C1 segment of cervical spinal cord (tissue), 14 donors: ENCODE measurements at places on chromosomes 3 and 15.

DNA sequence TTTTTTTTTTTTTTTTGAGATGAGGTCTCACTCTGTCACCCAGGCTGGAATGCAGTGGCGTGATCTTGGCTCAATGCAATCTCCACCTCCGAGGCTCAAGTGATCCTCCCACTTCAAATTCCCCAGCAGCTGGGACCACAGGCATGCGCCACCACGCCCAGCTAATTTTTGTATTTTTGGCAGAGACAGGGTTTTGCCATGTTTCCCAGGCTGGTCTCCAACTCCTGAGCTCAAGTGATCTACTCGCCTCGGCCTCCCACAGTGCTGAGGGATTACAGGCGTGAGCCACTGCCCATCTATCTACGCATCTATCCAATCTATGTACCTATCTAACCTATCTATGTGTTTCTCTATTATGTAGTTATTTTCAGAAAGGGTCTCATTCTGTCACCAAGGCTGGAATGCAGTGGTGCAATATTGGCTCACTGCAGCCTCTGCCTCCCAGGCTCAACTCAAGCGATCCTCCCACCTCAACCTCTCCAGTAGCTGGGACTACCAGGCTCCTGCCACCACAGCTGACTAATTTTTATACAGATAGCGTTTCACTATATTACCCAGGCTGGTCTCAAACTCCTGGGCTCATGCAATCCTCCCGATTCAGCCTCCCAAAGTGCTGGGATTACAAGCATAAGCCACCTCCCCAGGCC is 20.2 kb upstream of the GPX1 start:
- DNase-seq: no peak

- DNase-seq: no peak
These were observed 12.8 kb upstream of the ACAN start for GRCh38 chr15:88790486-88790885.

DNA sequence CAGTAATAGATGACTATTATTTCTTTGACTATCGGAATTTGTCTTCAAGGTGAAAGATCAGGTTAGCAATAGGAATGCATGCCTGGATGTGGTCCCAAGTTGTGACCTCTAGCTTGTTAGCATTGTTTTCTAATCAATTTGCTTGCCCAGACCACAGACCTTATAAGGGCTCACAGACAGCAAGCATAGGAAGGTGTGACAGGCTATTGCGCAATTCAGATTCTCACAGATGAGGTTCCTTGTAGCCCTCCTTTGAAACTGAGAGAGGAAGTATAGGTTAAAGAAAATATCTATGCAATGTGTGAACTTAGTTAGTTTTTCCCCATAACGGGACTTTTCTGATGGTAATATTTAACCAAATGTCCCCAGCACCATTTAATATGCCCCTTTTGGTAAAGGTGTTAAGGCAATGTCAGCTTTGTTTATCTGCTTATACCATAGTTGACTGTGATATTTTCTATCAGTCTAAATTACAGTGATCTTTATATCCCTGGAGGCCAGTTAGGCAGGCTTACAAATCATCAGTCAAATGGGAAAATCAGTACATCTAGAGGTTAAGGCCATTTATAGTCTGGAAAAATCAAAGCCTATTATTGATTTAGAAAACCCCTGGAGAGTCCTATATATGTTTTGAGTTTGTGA is 168.1 kb upstream of the MBNL1 start:
- DNase-seq: no peak

GRCh38 chr3:64377942-64378341 is 152.7 kb upstream of the PRICKLE2 start:
- no peak for DNase-seq

DNA sequence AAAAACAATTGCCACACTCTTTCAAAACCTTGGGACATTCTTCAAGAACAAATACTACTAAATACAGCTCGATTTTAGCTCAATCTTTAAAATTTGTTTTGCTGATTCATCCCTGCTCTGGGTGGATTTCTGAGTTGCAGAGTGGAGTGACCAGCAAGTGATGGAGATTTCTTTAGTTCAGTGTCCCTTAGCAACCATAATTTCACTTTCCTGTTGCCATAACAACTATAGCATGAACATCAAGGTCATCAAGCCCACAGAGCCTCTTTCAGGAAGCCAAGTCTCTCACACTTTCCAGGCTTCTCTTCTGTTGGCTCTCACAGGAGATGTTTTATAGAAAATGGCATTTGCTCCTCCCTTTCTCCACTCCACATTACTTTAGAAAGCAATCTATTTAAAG is 597.2 kb upstream of the ADAMTS9 start:
- no peak for DNase-seq

GRCh38 chr3:50559702-50560101 is 7.8 kb downstream of the C3orf18 start:
- DNase-seq: no peak

- no peak for DNase-seq
These were observed 74.4 kb downstream of the DLG1 start for GRCh38 chr3:197224034-197224444.

GRCh38 chr3:137264071-137264820 is 306.5 kb downstream of the IL20RB start:
- no peak for DNase-seq

DNA sequence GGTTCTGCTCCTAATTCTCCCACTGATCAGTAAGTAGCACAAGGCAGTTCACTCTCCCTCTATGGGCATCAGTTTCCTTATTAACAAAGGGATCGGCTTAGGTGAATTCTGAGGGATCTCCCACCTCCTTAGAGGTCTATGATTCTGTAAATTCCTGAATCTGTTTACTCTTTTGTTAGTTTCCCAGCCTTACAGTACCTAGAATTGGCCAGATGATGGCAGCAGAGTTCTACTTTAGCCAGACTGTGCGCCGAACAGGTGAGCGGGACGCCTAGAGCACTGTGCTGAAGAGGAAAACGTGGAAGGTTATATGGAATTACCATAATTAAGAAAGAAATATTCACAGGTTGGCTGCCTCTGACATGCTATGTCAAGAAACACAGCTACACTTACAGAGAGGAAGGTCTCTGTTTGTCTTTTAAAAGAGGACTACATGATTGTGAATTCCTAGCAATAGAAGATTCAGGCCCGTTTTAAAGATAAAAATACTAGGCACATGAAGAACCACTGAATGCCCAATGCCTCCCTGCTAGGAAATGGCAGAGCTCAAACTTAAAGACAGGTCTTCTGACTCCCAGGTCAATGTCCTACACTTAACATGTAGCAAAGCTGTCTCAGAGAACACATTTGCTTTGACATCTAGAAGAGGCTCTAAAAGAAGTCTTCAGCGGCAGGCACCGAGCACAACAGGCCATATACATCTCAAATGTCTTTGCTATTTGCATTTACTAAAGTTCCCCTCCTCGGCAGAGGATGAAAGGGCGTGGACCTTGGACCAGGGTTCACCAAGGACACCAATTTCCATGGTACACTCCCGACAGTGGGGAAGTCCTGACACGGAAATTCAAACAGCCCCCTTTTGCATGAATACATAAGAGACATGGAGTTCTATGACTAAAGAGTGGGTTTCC is 259.9 kb downstream of the FGF12 start:
- no peak for DNase-seq

DNA sequence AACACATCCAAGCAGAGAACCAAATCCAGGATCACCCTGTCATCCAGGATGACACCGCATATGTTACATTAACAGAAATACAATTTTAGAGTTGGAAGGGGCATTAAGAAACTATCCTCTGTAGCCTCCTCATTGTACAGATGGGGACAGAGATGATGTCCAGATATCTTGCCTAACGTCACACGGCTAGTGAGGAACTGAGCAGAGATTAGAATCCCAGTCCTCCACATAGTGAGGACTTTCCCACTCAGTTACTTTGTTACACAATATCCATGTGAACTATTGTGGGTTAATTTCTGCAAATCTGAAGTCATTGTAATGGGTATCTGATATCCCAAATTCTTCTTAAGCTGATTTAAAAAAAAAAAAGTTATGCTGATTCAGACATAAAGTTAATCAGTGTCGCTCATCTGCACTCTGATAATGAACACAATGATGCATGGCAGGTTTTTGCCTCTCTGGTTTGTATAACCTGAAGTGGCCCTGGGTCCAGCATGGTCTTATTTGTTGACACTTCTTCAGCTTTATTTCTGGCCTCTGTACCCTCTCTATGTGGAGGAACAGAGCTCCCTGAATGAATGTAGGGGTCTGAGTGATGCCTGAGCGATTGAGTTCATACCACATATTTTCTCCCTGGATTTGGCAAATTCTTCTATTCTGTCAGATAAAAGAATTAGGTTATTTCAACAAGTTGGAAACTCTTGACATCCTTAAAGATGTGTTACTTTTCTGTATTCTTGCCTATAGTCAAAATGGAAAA is 76.0 kb upstream of the LIMD1 start:
- no peak for DNase-seq

GRCh38 chr3:189507856-189508255 is 123.3 kb upstream of the TP63 start:
- no peak for DNase-seq

- no peak for DNase-seq
These were observed 170.2 kb upstream of the SMAD3 start for GRCh38 chr15:66894986-66895780.

- no peak for DNase-seq
These were observed 208.9 kb upstream of the ST8SIA2 start for GRCh38 chr15:92184679-92185230.

DNA sequence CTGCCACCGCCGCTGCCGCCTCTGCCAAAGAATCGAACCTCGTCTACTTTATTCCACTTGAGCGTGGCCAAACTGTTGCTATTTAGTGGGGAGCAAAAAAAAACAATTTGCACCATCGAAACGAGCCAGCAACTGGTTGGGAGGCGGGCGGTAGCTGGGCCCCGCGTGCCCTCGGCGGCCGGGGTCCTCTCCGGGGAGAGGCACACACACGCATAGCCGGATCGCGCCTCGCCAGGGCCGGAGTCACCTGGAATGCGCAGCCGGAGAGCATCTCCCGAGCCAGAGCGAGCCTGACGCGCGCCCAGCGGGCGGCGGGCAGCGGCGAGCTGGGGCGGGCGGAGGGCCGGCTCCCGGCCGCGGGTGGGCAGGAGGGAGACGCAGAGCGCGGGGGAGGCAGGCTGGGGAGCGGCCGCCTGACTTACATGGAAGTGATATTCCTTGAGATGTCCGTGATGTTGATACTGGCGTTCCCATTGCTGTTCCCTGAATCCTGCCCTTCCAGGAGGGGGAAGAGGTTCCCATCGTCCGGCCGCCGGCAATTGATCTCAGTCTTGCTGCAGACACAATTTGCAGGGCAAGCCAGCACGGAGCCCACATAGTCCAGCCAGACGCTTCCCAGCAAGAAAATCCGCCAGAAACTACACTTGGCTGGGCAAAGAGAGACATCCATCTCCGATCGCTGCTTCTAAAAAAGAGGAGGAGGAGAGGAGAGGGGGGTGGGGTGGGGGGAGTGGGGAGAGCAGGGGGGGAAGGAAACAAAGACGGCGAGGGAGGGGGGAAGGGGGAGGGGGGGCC is 858 bp downstream of the NTRK3 start:
- no peak for DNase-seq

- DNase-seq: no peak
These were observed 562.0 kb downstream of the ROBO2 start for GRCh38 chr3:77601823-77602415.

- DNase-seq: no peak
These were observed 144.1 kb downstream of the SOX2 start for GRCh38 chr3:181855825-181856224.

DNA sequence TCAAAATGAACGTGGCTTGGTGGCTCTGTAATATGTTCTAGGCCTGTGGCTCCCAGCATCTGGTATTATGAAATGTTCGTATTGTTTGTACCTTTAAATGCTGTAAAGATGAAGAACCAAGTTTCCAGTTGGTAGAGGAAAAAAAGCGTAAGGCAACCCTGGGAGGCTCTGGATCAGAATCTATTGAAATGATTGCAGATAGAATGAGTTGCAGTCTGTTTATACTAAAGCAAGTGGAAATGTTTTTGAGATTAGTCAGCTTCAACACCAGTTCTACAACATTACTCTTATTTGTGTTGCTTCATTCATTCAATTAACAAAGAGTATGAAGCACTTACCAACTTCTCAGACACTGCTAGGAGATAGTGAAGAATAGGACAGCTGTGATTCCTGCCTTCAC is 5.3 kb downstream of the ARL6IP5 start:
- DNase-seq: no peak

DNA sequence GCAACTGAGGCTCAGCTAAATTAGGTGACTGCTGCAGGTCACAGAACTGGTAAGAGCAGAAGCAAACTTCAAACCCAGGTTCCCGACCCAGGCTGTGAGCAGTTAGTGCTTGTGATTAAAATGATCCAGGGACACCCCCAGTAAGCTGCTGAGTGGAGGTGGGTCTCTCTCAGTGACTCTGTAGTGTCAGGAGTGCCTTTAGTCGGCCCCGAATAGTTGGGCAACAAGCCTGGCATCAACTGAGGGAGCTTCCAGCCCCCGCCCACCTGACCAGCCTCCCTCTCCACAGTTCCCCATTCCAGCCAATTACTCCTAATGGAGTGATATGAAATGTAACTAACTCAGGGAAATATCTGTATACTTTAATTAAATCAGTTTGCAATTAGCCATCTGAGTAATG is 168.0 kb upstream of the SMAD3 start:
- DNase-seq: no peak

DNA sequence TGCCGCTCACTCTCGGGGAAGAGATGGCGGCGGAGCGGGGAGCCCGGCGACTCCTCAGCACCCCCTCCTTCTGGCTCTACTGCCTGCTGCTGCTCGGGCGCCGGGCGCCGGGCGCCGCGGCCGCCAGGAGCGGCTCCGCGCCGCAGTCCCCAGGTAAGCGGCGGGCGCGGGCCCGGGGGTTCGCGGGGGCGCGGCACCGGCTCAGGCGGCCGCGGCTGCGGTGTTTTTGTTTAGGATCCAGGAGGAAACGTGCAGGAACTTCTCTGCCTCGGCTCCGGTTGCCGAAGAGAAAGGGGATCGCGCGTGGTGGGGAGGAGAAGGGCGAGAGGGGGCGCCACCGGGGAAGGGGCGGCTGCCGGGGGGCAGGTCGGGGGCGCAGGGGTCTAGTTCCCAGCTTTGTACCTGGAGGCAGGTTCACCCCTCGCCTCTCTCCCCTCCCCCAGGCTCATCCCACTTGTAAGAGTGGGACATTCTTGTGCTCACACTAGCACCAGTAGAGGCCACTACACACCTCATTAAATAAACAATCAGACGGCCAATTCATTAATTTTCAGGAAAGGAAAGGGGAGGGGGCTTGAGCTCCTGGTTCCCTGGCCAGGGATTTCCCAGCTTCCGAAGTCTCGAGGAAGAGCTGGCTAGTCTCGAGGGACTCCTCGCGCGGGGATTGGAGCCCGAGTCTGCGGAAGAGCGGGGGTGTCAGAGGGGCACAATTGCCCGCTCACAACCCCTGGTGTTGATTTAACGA is 562 bp downstream of the NEO1 start:
- peak; percentile 49 for DNase-seq

- no peak for DNase-seq
These were observed 136.0 kb upstream of the RAP2B start for GRCh38 chr3:153026026-153026425.

- no peak for DNase-seq
These were observed 36.0 kb downstream of the LDHAL6B start for GRCh38 chr15:59242649-59243048.
